ENCODE measurements at places on chromosomes 4 and X.

- no peak for DNase-seq
These were observed 11.7 kb downstream of the MTTP start for GRCh38 chr4:99586322-99586721.

- no peak for DNase-seq
These were observed 184.2 kb upstream of the CTSO start for GRCh38 chr4:156137679-156138473.

GRCh38 chrX:69493193-69493592 is 10.9 kb upstream of the NALF2 start:
- no peak for DNase-seq

DNA sequence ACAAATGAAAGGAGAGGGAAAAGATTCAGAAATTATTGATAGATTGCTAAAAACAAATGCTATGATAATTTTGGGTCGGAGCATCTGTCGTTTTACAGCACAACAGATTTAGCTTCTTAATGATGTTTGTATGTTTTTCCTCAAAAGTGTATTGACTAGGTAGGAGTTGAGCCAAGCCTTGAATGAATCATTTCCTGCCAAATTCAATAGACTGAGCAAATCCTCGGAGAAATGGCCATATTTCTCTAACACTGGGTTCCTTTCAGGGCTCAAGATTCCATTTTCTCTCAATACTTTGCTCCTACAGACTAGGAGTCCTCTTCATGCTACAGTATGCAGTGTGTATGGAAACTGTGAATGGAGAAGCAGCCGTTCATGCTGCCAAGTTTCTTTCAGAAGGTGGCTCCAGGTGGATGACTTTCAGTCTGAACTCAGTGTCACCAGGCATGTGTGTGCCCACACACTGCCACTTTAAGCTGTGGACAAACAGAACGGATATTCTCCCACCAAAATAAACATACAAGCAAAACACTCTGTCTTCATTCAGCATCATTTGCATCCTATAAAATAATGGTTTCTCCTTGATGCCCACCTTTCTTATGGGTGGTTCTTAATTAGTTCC is 146.0 kb downstream of the TBL1X start:
- no peak for DNase-seq

- DNase-seq: no peak
These were observed 791.0 kb upstream of the DIAPH2 start for GRCh38 chrX:95893636-95894035.

DNA sequence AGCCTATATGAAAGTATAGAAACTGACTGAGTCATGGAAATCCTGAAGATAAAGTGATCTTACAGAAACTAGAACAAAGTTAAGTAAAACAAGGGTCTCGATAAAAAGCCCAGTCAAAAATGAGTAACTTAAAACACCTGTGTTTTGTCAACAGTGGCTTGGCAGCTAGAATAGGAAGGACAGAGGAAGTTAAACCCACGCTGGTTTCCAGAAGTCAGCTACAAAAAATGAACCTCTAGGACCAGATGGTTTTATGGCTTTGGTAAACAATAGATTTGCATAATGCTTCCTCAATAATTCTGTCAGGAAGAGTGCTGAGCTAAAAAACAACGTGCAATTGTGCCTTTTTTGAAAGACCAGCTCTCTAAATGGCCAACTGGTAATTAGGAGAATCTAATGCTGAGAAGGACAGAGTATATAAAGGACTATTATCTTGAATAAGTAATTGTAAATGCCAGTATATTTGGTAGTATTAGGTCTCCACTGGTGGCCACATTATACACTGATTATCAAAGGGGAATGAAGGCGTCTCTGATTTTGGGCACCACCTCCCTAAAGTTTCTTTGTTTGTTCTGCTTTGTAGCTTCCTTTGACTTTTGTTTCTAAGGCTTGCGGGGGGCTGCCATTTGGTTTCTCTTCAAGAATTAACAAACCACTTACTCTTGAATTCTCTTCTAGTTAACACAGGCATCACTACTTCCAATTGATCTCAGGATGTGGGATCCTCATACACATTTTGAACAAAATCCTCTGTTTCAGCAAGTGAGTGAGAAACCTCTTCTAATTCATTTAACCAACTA is 72.2 kb upstream of the PPP3CA start:
- no peak for DNase-seq

GRCh38 chr4:117154251-117154650 is 68.9 kb upstream of the TRAM1L1 start:
- no peak for DNase-seq

- DNase-seq: no peak
These were observed 9.9 kb downstream of the PRDM8 start for GRCh38 chr4:80207172-80207583.

DNA sequence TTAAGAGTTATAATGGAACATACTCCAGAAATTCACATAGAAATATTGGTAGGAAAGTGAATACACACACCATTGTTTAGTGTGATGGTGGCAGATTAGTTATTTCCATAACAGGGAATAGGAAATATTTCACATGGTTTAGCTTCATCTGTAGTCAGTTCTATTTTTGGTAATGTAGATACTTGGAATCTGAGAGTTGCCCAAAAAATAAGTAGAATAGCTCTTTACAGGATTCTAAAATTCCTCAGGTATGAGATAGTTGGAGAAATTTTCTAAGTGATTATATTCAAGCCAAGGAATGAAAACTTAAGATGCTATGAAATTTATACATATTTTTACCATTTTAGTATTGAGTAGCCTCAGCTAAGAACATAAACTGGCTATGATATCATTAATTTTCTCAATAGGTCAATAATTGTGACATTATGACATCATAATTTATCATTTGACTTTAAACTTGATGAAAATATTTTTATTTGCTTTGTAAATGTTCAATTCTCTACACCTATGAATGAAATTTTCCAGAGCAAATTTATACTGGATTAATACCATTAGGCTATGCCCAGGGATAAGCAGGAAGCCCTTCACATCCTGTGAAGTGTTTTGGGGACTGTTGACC is 35.8 kb downstream of the CPEB2 start:
- no peak for DNase-seq

DNA sequence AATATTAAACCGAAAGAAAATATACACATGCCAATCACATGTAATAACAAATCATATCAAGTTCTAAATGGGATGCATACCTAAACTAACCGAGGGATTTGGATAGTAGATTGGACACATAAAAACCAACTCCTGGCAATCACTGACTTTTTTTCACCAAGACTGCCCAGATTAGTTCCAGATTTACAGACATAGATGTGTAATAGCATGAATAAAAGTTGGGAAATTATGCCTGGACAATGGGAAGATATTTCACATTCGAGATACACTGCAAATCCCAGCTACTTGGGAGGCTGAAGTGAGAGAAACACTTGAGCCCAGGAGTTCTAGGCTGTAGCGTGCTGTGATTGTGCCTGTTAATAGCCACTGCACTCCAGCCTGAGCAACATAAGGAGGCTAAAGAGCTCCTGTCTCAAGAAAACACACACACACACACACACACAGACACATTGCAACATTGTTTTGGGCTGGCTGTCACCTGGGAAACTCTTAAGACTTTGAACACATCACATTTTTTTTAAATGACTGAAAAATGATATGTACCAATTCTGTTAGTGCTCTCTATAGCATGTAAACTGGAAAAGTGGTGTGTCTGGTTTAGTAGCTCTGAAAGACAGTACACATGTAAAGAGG is 5.7 kb downstream of the RAB40A start:
- no peak for DNase-seq

DNA sequence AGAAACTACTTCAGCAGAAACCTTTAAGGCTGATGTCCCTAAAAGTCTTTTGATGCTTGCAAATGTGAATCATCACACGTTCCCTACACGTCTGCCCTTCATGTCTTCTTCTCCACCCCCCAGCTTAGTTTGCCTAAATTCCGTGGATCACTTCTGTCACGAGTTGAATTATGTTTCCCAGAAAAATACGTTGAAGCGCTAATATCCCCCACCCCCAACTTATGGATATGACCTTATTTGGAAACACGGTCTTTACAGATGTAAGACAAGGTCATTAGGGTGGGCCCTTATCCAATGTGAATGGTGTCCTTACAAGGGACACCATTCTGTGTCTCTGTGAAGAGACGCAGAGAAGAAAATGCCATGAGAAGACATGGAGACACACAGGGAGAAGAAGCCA is 2.1 kb upstream of the ZNF518B start:
- DNase-seq: no peak

- no peak for DNase-seq
These were observed 5.8 kb downstream of the YTHDC1 start for GRCh38 chr4:68344049-68344448.

GRCh38 chr4:107725281-107725859 is 5.3 kb upstream of the PAPSS1 start:
- no peak for DNase-seq

DNA sequence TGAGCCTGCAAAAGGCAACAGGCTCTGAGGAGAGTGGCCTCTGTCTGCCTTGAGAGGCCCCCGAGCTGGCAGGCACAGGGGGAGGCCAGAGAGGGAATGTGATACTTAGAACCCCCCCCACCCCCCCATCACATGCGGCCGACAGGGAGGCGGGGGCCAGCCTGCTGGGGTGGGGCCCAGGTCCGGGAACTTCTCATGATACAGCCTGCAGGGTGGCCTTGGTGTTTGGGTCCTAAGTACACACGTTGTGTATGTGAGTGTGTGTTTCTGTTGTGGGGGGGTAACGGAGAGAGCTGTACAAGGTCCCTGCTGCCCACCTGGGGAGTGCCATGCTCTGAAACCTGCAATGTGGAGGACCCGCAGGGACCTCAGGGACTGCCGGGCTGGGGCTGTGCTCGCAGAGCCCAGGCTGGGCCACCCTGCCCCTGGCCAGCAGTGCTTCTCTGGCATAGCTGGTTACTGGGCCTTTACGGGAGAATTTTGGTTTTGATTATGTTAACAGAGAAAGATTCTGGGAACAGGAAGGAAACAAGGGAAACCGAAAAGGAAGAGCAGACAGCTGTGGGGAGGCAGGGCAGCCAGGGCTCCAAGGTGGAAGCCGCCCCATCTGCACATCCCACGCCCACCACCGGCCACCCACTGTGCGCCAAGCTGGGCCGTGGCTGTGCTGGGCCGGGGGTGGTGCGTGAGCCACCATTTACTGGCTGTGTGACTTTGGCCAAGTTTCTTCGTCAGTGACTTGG is 19.9 kb downstream of the SH3BP2 start:
- DNase-seq: no peak

GRCh38 chrX:10617186-10617998 is 3.0 kb downstream of the MID1 start:
- DNase-seq: no peak

GRCh38 chr4:16670727-16671126 is 227.7 kb downstream of the LDB2 start:
- no peak for DNase-seq
